Naive thymus-derived CD4-positive, alpha-beta T cell (primary cell): ENCODE measurements at places on chromosomes 4 and X. TPM values are rescaled to one million over a fixed set of nuclear protein-coding genes. Genes with fewer than 3 reads are reported as not detected.

The CPLX1 gene
- total RNA-seq: 1.5 and 2.6 TPM in 2 replicates

The ENPEP gene
- total RNA-seq: not detected

The SLC10A6 gene
- total RNA-seq: not detected in 2 replicates

The ALB gene
- not detected for total RNA-seq

The SPACA5 gene
- total RNA-seq: not detected in 2 replicates

DNA sequence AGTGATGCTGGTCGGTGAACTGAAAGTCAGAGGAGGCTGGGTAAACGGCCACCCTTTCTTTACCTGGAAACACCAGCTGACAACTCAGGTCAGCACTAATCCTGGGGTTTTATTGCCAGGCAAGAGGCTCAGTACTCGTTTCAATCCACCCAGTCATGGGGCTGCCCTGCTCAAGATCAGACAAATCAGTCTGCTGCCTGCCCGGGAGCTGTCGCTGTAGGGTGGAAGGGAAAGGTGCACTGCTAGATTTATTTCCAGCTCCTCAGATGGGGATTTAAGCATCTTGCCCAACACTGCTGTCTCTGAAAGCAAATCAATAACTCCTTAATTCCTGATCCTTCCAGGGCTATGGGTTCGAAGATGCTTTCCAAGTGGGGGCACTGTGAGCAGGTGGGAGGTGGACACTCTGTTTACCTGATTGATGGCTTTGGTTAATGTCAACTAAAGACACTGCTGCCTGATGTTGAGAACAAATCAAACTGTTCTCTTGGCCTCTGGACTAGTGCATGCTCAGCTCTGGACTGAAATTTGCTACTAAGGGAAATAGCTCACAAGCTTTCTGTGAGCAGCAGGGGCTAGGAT lies 59.3 kb downstream of the PHKA2 start:
- DNase-seq: no peak

DNA sequence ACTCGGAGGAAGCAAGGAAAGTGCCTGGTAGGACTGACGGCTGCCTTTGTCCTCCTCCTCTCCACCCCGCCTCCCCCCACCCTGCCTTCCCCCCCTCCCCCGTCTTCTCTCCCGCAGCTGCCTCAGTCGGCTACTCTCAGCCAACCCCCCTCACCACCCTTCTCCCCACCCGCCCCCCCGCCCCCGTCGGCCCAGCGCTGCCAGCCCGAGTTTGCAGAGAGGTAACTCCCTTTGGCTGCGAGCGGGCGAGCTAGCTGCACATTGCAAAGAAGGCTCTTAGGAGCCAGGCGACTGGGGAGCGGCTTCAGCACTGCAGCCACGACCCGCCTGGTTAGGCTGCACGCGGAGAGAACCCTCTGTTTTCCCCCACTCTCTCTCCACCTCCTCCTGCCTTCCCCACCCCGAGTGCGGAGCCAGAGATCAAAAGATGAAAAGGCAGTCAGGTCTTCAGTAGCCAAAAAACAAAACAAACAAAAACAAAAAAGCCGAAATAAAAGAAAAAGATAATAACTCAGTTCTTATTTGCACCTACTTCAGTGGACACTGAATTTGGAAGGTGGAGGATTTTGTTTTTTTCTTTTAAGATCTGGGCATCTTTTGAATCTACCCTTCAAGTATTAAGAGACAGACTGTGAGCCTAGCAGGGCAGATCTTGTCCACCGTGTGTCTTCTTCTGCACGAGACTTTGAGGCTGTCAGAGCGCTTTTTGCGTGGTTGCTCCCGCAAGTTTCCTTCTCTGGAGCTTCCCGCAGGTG lies 637 bp downstream of the AR start:
- no peak for DNase-seq

DNA sequence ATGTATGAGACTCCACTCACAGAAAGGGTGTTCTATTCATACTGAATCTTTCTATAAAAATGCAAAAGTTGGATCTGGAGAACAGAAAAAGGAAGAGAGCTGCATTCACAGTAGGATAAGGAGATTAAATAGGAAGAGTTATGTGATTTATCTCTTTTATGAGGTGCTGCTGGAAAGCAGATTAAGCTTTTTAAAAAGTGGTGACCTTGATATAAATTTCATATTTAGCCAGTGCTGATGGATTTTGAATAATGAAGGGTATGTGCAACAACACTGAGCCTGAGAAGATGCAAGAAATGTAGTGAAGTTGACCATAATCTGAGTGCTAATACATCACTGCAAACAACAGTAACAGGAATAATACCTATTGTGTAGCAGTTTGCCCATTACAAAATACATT lies 795.6 kb downstream of the IL1RAPL1 start:
- no peak for DNase-seq

GRCh38 chr4:80322716-80323115 lies 12.8 kb upstream of the CFAP299 start:
- DNase-seq: no peak

DNA sequence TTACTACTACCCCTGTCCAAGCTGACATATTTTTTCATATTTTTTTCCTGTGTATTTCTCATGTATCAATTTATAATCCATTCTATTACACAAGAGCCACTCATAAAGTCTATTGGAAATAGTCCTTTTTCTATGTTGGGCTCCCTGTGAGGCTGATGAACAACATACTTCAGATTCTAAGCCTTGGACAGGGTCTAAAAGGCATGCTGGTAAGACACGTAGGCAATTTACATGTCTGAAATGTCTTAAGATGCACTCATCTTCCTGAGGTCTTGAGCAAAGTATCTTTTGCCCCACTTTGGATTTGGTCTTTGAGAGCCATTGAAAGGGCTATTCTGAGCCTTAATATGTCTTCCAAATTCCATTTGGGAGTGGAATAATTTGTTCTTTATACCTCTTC lies 31.8 kb downstream of the OCIAD1 start:
- DNase-seq: no peak

DNA sequence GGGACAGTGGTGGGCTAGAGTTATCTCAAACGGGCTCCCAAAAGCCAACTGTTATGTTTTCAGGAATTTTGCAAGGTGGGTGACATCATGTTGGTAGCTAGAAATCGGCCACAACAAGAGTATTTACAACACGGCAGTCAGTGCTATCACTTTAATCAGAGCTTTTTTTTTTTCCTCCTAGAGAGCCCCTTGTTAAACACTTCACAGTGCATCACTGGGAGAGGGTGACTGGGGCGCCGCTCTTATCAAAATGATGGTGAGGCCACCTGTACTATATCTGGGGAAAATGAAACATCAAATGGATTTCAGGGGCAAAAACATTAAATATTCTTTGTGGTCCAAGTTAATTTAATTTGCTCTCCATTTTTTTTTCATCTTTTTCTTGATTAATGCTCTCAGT lies 44.9 kb downstream of the MAMLD1 start:
- no peak for DNase-seq

DNA sequence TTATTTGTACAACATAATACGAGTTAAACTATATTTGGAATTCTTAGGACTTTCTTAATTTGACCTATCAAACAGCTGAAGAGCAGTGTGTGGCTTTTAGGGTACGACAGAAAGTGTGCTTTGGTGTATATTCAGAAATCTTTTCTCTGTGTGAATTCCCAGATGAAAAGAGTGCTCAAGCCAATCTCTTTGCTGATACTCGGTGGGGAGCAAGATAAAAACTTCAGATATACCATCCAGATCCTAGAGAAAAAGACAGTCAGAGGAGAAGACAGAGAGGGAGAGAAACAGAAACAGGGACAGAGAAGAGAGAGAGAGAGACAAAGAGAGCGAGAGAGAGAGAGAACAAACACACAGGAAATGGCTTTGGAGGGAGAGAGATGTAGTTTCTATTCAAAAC lies 658.3 kb upstream of the CPEB2 start:
- no peak for DNase-seq
